ENCODE measurements at places on chromosomes 12 and 14. TPM values are rescaled to one million over a fixed set of nuclear protein-coding genes. Genes with fewer than 3 reads are reported as not detected.

The KERA gene
- total RNA-seq, result not detected

The ANO2 gene
- 2.1 TPM for total RNA-seq

The SLC6A15 gene
- total RNA-seq, result 0.39 TPM

The TRIM9 gene
- total RNA-seq, result 4.0 TPM

- DNase-seq, result no peak
Measured at GRCh38 chr14:56137849-56138248, 19.6 kb downstream of the PELI2 start.

DNA sequence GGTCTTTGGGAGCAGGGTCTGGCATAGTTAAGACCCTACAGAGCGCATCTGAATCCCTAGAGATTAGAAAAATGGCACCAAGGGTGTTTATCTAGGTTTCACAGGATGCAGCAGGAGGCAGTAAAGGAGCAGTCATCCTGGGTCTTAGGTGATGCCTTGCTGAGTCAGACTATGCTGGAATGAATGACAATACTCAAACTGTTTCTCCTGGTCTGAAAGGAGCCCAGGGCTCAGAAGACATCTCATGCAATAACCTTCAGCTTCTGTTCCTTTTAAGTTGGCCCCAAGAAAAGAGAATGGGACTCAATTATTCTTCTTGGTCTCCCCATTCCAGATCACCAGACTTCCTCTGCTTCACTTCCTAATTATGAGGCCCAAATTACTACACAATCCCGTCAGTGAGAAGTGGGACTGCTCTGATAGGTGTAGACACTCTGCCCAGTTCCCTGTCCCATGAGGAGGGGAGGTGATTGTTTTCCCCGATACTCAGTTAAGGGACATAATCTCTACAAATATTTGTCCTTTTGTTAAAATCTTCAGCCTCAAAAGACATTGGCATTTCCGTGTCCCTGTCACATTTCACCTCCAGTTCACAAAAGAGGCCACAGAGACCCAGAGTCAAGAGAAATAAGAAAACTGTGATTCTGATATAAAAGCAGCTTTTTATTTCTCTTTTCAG, 14.8 kb upstream of the APOF start:
- peak; percentile 19 for DNase-seq

DNA sequence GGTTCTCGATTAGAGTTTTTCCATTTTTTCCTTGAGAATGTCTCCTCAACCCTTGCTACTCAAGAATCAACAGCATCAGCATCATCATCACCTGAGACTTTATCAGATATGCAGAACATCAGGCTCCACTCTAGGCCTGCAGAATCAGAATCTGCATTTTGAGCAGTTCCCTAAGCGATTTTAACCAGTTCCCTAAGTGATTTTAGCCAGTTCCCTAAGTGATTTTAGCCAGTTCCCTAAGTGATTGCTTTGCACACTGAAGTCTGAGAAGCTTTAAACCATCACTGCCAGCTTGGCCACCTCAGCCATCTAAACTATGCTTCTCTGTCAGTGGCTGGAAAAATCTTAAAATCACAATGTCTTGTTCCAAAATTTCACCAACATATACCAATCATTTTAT, 29.4 kb upstream of the SLC38A1 start:
- DNase-seq, result no peak

DNA sequence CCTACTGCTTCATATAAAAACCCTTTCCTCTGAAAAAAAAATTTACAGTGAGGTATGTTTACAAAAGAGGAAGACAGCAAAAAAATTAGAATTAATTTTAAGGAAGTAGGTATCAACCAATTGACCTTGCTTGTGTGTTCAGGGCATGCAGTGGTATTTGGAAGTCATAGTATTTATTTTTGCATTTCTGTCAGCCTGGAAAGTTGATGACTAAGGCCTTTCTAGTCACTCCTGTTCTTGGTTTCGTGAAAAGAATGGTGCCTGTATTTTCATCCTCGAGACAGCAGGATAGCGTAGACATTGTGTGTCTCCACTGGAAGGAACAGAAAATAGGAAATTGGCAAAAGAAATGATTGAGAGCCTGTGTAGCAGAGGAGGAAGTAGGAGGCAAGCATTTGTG, 24.5 kb downstream of the SLC16A7 start:
- no peak for DNase-seq

GRCh38 chr12:91496337-91496736, 313.7 kb upstream of the DCN start:
- DNase-seq, result no peak

GRCh38 chr12:46908236-46908935, 82.6 kb upstream of the SLC38A4 start:
- peak; percentile 90 for DNase-seq

DNA sequence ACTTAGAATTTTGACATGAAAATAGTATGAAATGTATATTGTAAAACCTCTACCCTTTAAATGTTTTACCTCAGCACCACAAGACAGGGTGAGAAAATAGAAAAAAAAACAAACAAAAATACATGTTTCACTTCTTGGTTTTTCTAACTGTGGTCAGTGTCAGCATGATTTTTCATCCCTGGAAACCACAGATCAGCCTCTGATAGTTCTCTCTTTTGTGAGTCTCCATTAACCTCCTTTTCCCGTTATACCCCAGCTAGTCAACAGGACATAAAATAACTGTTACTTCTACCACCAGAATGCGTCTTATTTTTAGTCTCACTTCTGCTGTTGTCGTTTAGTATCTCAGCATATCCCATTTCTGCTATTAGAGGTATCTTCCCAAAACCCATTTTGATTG, 48.3 kb upstream of the KCNMB4 start:
- no peak for DNase-seq

- no peak for DNase-seq
Measured at GRCh38 chr14:100750762-100751699, 24.3 kb downstream of the DLK1 start.

GRCh38 chr12:59472273-59472672, 123.6 kb upstream of the SLC16A7 start:
- no peak for DNase-seq

DNA sequence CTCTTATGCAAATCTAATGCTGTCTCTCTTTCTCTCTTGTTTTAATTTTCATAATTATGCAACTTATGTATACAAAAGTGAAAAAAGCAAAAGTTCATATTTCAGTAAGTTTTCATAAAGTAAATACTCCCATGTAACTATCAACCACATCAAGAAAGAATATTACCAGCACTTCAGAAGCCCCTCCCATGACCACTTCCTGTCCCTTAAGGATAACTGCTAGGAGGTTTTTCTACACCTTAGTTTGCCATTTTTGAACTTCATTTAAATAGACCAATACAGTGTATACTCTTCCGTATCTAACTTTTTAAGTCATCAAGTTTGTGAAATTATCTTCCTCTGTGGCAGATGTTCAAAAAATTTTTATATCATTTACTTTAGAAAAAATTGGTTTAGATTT, 547 bp upstream of the OR4K15 start:
- DNase-seq, result no peak

GRCh38 chr14:105746124-105746514, 219.7 kb downstream of the TMEM121 start:
- DNase-seq, result no peak
